A549 treated with ZK216348 at 1 μM for 4 hours (cell line): ENCODE measurements at places on chromosomes 4 and X. TPM values are rescaled to one million over a fixed set of nuclear protein-coding genes. Genes with fewer than 3 reads are reported as not detected.

The SLC35A2 gene
- total RNA-seq, result 42.8 to 68.8 TPM (median 65.0 TPM) in 5 replicates

The SLC38A5 gene
- 0.32 to 0.38 TPM (median 0.35 TPM) in 3 of 5 replicates, not detected in the others for total RNA-seq

The TBC1D25 gene
- 9.4 to 13.6 TPM (median 12.3 TPM) in 5 replicates for total RNA-seq

The FAAH2 gene
- 0.18 to 0.36 TPM in 2 of 5 replicates, not detected in the others for total RNA-seq

The DNAJB14 gene
- total RNA-seq, result 13.9 to 25.5 TPM (median 15.8 TPM) in 5 replicates

The CNOT6L gene
- 7.6 to 10.9 TPM (median 9.9 TPM) in 5 replicates for total RNA-seq
